ENCODE measurements at places on chromosomes 7 and 10. TPM values are rescaled to one million over a fixed set of nuclear protein-coding genes. Genes with fewer than 3 reads are reported as not detected.

HEPACAM2 gene
- total RNA-seq: 4.1 TPM

PVRIG gene
- total RNA-seq: 3.8 TPM

SP4 gene
- 3.5 TPM for total RNA-seq

PTF1A gene
- not detected for total RNA-seq

- H3K4me3 ChIP-seq: no peak overlapping the region
- no peak for DNase-seq
- H3K27ac ChIP-seq: no peak overlapping the region
These were observed 597.7 kb downstream of the NRG3 start for GRCh38 chr10:82472406-82473335.

DNA sequence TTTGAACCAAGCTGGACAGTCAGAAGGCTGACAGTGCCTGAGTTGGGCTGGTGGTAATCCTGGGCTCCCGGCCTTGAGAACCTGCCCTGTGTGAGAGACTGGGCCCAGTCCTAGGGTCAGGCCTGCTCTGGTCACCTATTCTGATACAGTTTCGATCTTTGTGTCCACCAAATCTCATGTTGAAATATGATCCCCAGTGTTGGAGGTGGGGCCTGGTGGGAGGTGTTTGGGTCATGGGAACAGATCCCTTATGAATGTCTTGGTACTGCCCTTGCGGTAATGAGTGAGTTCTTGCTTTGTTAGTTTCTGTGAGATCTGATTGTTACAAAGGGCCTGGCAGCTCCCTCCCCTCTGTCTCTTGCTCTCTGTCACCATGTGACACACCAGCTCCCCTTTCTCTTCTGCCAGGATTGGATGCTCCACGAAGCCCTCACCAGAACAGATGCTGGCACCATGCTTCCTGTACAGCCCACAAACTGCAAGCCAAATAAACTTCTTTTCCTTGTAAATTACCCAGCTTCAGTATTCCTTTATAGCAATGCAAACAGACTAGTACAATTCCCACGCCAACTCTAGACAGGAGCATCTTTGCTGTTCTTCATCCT, 111.8 kb upstream of the ZNF438 start:
- H3K27me3 ChIP-seq: no peaks in the 10 kb centered on the region
- H3K36me3 ChIP-seq: no peaks in the 10 kb centered on the region
- no peak overlapping the region for H3K27ac ChIP-seq
- peaks cover 5% of the 10 kb centered on the region for H3K4me1 ChIP-seq
- no peak overlapping the region for H3K4me3 ChIP-seq

DNA sequence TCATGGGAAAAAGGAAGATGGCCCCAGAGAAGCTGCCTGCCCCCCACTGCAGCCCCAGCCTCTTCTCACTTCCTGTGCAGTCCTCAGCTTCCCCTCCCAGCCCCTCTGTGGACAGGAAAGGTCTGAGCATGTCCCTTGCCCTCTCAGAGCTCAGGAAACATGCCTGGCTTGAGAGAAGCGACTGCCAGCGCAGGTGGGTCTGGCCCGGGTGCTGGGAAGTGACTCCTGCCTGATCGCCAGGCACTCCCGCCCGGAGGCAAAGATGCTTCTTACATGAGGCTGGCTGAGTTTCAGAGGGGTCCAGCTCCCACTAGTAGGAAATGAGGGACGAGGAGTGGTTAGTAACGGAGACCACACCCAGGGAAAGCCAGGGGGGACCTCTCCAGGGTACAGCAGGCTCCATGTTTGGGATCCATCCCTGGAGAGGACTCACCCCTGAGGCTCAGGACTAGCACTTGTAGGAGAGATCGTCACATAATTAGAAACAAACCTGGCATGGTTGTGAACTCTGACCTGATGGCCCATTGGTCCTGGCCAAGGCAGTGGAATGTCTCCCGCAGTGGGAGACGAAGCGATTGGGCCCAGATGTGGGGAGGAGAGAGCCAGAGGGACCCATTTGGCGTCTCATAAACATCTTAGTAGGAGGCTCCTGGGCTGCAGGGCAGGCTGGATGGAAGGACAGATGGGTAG, 12.3 kb downstream of the ELN start:
- no peak overlapping the region for H3K4me3 ChIP-seq
- peaks cover 30% of the 10 kb centered on the region for H3K36me3 ChIP-seq
- DNase-seq: no peak
- H3K27me3 ChIP-seq: no peaks in the 10 kb centered on the region

DNA sequence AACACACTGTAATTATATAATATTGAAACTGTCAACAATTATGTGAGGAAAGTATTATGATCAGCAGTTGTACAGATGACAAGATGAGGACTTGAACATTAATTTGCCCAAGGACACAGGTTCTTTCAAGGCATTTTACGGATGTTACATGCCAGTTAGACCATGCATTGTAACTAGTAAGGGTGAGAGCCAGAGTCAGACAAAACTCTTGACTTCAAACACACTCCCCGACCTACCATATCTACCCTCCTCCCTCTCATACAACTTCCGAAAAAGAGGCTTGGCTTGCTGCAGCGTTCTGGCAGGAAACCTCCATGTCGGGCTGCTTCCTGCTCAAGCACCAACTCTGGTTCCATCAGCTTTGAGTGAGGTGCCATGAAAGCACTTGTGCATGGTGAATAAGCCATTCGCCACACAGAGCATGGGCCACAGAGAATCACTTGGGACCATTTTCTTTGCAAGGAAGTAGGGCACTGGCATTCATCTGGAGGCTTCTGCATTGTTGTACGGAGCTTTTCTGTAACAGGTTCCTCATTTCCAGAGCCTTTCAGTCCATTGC, 53.2 kb downstream of the FOXI2 start:
- H3K4me1 ChIP-seq: no peaks in the 10 kb centered on the region
- H3K4me3 ChIP-seq: no peak overlapping the region
- no peaks in the 10 kb centered on the region for H3K27me3 ChIP-seq

GRCh38 chr7:70947181-70947580, 184.8 kb upstream of the GALNT17 start:
- H3K4me1 ChIP-seq: no peaks in the 10 kb centered on the region
- no peak for DNase-seq
- H3K36me3 ChIP-seq: no peaks in the 10 kb centered on the region
- no peak overlapping the region for H3K4me3 ChIP-seq
- no peak overlapping the region for H3K27ac ChIP-seq

GRCh38 chr10:11864727-11865126, 41.6 kb downstream of the PROSER2 start:
- H3K36me3 ChIP-seq: no peaks in the 10 kb centered on the region
- DNase-seq: no peak
- H3K27ac ChIP-seq: no peak overlapping the region
- H3K27me3 ChIP-seq: peaks cover 10% of the 10 kb centered on the region
- peaks cover 8% of the 10 kb centered on the region for H3K4me1 ChIP-seq
- no peak overlapping the region for H3K4me3 ChIP-seq

Measured in stomach (tissue), 19 donors.